T-helper 2 cell (primary cell): ENCODE measurements at places on chromosomes 3 and 15.
A peak's percentile ranks its signal among the peaks of the same experiment; 100 is the strongest.

GRCh38 chr3:108178676-108179075 is 43.5 kb downstream of the IFT57 start:
- no peak for DNase-seq

DNA sequence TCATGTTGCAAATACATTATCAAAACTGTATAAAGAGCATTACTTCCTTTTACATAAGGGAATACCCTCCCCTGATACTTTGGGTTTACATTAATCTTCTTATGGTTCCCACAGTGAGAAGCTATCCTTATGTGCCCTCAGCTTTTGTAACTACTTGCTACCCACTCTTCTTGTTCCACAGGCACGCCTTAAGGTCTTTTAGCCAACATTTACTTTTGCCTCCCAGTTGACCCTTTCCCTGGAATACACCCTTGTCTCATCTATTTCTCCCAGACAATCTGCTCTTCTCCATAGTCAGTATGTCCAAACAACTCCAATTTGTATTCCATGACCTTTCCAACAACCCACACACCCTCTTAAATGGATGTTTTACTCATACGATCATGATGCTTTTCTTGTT is 116.8 kb upstream of the COL8A1 start:
- no peak for DNase-seq

- no peak for DNase-seq
Measured at GRCh38 chr15:36753173-36753572, 173.7 kb downstream of the CDIN1 start.

GRCh38 chr3:10602271-10602670 is 96.9 kb upstream of the ATP2B2 start:
- DNase-seq: no peak

DNA sequence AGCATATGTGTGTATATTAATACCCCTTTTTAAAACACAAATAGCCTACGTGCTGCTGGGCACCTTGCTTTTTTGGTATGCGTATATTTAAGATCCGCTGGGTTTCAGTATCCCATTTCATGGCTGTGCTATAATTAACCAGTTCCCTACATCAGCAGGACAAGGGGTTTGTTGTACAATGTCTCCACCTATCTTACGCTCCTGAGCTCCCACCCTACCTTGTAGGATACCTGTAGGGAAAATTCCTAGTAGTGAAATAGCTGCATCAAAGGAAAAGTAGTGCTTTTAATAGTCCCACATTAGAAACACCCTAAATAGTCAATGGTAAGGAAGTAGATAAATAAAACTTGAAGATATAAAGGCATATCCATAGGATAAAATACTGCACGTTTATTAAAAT is 1.4 kb downstream of the MAP6D1 start:
- DNase-seq: no peak

DNA sequence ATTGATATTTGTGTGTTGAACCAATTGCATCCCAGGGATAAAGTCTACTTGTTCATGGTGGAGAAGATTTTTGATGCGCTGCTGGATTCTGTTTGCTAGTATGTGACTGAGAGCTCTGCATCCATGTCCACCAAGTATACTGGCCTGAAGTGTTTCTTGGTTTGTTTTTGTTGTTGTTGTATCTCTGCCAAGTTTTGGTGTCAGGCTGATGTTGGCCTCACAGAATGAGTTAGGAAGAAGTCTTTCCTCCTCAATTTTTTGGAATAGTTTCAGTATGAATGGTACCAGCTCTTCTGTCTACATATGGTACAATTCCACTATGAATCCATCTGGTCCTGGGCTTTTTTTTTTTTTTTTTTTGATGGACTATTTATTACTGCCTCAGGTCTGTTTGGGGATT is 50.9 kb upstream of the OSTN start:
- no peak for DNase-seq

GRCh38 chr15:31482122-31482922 is 155.7 kb downstream of the KLF13 start:
- no peak for DNase-seq

DNA sequence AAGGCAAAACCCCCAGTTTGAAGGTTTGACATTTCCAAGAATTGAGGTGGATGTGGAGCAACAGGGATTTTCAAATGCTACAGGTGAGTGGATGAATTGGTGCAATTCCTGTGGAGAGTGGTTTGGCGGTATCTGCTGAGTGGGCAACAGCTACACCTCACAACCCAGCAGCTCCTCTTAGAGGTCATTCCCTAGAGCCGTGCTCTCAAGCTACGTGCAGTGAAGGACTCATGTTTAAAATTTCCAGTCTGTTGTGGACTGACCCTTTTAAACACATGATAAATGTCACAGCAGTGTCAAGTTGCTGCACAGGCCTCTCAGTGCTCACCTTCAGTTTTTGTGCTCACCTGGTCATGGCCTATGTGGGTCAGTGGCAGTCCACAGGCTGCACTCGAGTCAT is 9.5 kb downstream of the C3orf20 start:
- no peak for DNase-seq

- no peak for DNase-seq
Measured at GRCh38 chr3:195256639-195257453, 14.1 kb downstream of the XXYLT1 start.

DNA sequence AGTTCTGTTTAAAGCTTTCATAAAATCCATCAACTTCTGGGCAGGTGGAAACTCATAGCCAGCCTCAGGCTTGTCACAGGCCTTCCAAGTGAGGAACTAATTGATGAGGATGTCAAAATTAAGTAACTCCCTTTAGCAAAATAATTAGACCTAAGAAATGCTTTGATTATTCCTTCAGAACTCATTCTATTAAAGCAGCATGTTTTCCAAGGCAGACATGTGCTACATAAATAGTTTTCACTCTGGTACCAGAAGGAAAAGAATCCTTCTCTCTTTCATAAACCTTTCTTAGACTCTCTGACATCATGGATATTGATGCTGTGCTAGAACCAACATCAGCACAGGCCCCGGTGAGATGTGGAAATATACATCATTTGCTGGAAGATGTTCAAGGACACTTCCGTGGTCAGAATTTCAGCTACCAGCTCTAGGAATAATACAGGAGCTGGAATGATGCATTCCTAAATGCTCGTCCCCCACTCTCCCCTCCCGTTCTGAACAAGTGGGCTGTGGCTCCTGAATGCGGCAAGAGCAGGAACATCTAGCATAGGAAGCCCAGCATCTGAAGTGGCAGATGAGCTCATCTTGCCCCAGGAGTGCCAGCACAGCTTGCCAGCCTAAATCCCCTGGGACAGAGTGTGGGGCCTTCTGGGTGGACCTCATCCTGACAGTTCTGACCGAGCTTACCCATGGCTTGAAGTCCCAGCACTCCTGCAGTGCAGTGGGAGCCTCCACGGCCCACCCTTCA is 82.4 kb downstream of the WWTR1 start:
- DNase-seq: no peak

DNA sequence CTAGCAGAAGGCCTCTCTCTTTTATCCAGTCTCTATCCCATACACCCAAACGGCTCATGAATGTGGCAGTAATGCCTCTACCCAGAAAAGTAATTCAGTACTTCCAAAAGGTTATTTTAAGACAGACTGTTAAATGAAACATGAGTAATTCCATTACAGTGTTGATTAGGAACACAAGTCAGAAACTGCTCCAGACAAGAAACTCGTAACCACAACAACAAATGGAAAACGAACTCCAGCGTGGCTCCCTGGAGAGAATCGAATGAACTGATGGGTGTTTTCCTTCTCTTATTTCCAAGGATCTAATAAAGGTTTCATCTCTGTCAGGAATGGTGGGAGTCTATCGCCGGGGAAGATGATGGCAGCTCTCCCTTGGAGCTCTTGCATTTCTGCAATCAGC is 228.4 kb downstream of the MAGI1 start:
- DNase-seq: no peak

DNA sequence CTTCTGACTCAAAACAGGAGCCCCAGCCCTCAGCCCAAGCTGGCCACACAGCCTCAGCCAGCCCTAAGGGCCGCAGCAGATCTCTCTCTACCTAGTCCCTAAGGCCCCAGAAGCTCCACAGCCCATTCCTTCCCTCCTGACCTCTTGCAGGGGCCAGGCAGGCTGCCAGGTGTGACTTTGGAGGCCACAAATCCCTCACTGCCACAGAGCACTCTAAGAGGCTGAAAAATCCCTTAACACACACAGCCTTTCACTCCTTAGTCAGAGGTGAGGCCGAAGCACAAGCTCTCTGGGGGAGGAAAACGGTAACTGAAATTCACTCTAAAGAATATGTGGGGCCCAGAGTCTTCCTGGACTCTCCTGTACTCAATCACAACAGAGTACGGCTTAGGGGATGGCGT is 23.3 kb downstream of the LRRC2 start:
- no peak for DNase-seq

- no peak for DNase-seq
Measured at GRCh38 chr3:80993241-80993945, 768.1 kb downstream of the GBE1 start.

- no peak for DNase-seq
Measured at GRCh38 chr3:130918328-130918727, 24.4 kb downstream of the ATP2C1 start.

- no peak for DNase-seq
Measured at GRCh38 chr3:149575961-149576564, 81.8 kb downstream of the WWTR1 start.

DNA sequence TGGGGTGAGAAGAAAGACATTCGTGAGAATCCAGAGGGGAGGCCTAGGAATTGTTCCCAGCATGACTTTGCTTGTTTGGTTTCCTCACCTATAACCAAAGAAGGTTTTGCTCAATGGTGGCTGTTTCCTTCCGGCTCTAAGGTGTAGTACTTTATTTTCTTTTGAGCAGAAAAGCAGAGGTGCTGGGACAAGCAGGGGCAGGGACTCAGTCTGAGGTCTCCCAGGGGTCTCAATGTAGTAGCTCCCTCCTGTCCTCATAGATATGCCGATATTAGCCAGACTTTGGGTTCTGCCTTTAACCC is 41.6 kb downstream of the ZBTB38 start:
- DNase-seq: no peak

DNA sequence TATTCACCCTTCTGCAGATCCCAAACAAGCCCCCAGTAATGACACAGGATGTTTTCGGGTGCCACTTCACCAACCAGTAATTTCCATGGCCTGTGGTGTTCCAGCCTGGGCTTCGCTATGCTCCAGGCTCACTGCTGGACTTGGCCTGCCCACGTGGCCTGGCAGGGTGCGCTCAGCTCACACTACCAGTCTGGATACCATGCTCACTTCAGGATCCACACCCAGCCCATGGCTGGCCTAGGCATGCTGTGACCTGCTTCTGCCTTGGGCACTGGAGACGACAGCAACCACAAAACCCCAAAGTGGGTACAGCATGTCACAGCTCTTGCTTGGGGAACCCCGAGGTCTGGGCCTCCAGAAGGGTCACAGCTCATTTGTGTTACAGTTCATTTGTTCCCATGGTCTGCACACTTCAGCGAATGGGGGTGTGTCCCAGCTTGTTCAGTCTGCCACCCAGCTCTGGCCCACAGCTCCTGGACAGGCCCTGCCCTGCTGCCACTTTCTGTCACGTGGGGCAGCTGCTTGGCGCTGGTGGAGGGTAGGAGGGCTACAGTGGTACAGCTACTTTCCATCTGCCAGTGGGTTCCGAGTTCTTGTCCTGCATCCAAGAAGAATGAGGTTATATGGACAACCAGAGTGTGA is 650.8 kb downstream of the MCTP2 start:
- no peak for DNase-seq

GRCh38 chr3:114644367-114644766 is 350.5 kb downstream of the TIGIT start:
- no peak for DNase-seq

DNA sequence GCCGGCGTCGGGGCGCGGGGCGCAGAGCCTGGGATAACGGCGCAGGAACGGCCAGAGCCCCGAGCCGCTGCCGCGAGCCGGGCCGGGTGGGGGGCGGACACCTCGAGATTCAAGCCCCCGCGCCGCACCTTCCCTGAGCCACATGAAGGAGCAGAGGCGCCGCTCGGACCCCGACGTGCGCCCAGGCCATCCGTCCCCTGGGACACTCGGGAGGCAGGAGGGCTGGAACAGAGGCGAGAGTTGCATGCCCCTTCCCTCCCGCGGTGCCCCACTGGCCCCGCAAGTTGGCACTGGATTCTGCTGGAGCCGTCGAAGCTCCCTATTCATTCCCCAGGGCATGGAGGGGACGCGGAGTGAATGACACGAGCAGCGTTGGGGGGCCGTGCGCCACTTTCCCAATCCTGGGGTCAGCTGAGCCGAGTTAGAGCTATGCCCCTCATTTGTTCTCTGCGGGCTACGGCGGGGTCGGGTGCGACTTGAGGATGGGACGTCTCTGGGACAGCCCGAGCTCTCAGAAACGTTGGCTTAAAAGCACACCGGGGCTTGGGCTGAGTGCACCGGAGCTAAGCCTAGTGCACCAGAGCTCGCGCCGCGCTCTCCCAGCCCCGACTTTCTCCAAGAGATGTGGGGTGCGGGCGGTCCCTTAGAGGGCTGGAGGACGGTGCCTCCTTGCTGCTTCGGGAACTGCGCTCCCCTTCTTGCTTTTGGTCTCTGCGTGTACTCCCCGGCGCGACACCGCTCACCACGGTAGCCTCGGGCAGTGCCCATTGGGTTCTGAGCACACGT is 588 bp downstream of the SLC6A1 start:
- DNase-seq: no peak

GRCh38 chr15:95304151-95304946 is 1026.2 kb upstream of the NR2F2 start:
- DNase-seq: peak; percentile 21

DNA sequence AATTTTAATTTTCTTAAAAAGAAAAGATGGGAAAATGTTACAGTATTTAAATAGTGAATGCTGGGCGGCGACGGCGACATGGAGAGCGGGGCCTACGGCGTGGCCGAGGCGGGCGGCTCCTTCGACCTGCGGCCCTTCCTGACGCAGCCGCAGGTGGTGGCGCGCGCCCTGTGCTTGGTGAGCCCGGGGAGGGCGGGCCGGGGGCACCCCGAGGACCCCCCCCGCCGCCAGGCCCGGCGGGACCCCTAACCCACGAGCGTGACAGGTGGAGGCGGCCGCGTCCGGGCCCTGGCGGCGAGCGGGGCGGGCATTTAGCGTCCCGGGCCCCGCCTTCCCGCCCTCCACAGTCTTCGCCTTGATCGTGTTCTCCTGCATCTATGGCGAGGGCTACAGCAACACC is 38.4 kb upstream of the GOLGA8J start:
- DNase-seq: no peak
